HCEC 1CT (cell line): ENCODE measurements at places on chromosomes 6 and 20.

- DNase-seq: no peak
Observed at GRCh38 chr6:44540881-44541280, 153.4 kb downstream of the CDC5L start.

- no peak for DNase-seq
Observed at GRCh38 chr20:39468703-39469102, 506.6 kb downstream of the DHX35 start.

GRCh38 chr20:43946659-43947315 is 32.1 kb downstream of the TOX2 start:
- no peak for DNase-seq

- peak; percentile 33 for DNase-seq
Observed at GRCh38 chr6:125300992-125301434, 754 bp downstream of the HDDC2 start.

GRCh38 chr20:3757268-3757667 is 10.3 kb downstream of the ADISSP start:
- DNase-seq: no peak

DNA sequence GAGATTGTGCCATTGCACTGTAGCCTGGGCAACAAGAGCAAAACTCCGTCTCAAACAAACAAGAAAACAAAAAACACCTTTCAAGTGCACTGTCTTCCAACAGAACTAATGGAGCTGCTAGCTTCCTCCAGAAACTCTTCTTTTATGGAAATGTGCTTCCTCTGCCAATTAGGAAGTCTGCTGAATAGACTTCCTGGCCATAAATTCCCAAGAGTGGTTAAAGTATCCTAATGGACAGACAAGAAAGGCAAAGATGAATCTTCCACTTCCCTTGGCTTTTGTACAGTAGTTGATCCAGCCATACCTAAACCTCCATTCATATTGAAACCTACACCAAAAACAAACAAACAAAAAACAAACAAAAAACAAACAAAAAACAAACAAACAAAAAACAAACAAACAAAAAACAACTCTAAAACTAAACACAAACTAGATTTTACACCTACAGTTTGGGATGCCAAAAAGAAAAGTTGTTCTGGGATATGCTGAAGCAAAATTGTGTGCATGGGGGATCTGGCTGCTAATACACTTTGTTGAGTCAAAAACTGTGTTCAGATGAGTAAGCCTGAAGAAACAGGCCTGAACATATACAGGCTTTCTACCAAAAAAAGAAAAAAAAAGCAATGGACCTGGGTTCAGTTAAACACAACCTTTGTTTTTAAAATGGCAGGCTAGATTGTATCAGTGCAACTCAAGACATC is 59.8 kb upstream of the CARMIL1 start:
- no peak for DNase-seq

DNA sequence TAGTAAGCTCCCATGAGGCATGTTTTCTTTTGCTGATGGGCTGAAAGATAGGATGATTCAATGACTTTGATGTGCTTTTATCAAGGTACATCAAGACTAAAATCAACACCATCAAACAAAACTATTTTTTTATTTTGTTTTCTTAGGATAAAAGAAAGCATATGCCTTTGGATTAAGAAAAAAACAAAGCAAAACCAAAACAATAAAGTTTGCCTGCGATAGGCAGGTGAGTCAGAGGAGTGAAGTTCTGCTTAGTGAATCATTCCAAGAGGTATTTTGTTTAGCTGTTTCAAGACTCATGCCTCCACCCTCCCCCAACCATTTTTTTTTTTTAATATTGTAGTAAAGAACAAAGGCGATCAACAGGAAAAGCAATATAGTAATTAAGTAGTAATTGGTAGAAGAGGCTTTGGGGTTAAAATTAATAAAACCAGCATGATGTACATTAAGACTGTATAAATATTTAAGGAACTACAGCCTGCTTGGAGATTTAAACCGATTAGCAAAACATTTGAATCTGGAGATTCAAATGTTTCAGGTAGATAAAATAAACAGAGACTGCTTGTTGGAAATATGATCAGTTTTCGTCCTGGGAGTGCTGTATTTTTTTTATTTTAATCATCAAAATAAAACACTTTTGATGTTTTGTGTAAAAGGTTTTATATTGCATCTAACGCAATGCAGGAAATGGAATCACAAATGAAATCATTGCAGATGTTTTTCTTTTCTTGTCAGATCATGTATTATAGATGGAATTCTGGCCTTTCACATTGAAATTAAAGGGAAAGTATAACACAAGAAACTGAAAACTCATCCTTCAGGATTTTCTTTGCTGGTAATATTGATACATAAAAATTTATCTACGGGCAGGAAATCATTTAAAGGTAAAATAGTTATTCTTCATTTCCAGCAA is 482.3 kb upstream of the MANEA start:
- DNase-seq: peak; percentile 83
